ENCODE measurements at places on chromosomes 16 and 17.

GRCh38 chr17:20908313-20909267, 134.2 kb downstream of the USP22 start:
- DNase-seq, result peak; percentile 76

- DNase-seq, result no peak
Observed at GRCh38 chr17:32259586-32259985, 6.0 kb upstream of the RHBDL3 start.

GRCh38 chr17:40015005-40015997, at the start of gene CSF3:
CSF3 (plus strand) TSS chr17:40015440; CDS start chr17:40015475, 35 bp downstream.
- DNase-seq, result no peak

DNA sequence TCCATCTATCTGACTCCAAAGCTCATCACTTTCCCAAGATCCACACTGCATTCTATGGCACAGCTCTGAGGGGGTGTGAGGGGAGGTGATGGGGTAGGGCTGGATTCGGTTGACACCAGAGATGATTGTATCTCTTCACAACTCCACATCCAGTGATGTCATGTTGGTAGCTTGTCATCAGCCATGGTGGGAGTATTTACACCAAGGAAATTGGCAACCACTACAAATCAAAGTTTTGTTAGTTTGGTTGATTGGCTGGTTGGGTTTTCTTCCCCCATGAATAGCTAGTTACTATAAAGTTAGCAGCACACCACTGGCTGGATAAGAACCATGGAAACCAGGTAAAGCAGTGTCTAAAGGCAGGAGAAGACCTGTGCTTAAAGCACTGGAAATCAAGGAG, 15.0 kb downstream of the SLC46A1 start:
- no peak for DNase-seq

DNA sequence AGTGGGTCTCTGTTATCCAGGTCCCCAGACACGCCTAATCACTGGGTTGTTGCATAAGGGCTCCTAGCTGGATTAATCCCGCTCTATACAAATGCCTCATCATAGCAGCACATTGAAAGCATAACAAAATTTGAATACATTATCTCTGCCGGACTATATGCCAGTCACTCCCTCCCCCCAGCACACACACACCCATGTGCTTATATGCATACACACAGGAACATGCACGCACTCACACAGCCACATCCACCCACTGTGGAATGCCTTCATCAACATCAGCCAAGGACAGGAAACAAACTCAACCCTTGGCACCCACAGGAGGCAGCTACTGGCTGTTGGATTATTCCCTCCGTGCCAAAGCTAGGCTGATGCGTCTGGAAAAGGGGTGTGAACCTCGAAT, 3.5 kb upstream of the CDH13 start:
- no peak for DNase-seq

DNA sequence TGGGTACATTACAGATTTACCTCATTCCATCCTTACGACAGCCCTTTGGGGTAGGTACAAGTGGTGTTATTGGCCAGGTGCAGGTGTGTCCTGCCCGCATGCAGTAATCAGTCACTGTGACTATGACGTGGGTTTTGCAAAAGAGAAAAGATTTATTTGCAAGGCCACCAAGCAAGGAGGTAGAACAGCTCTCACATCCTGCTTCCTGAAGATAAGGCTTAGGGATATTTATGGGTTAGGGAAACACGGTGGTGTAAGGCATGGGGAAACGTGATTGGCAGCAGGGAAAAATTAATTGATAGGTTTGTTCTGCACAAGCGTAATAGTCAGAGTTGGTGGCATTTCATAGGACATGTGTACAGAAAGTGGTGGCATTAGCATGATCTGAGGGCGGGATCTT, 214.8 kb downstream of the PARN start:
- no peak for DNase-seq

- DNase-seq, result no peak
Observed at GRCh38 chr17:51595826-51596398, 335.6 kb downstream of the UTP18 start.

- no peak for DNase-seq
Observed at GRCh38 chr17:69142175-69142802, 594 bp upstream of the ABCA6 start.

- DNase-seq, result no peak
Observed at GRCh38 chr16:27483624-27484023, 66.1 kb downstream of the GTF3C1 start.

- no peak for DNase-seq
Observed at GRCh38 chr17:39609416-39610025, 1.8 kb upstream of the NEUROD2 start.

DNA sequence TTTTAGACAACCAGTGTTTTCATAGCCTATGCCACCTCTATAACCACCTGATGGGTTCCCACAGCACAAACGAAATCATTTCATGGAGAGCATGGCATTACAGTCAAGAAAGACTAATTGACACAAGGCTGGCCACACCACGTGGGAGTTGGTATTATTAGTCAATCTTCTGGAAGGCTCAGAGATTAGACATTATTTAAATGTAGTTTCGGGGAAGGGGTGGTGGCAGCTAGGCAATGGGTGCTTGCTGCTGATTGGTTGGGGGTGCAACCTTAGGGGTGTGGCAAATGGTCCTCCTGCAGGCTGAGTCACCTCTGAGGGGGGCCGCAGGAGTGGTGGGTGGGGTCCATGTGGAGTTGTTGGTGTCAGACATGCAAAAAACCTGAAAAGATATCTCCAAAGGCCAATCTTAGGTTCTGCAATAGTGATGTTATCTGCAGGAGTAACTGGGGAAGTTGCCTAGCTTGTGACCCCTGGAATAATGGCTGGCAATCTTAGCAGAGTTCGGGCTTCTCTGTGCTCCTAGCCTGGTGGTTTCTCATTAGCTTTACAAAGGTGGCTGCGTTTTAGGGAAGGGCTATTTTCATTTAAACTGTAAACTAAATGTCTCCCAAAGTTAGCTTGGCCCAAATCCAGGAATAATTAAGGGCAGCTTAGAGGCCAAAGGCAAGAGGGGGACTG, 4.6 kb downstream of the TEN1 start:
- peak; percentile 27 for DNase-seq

- DNase-seq, result no peak
Observed at GRCh38 chr17:3719265-3719664, 4.4 kb upstream of the HASPIN start.

GRCh38 chr17:4920351-4921048, 11.6 kb upstream of the GP1BA start:
- peak; percentile 75 for DNase-seq

DNA sequence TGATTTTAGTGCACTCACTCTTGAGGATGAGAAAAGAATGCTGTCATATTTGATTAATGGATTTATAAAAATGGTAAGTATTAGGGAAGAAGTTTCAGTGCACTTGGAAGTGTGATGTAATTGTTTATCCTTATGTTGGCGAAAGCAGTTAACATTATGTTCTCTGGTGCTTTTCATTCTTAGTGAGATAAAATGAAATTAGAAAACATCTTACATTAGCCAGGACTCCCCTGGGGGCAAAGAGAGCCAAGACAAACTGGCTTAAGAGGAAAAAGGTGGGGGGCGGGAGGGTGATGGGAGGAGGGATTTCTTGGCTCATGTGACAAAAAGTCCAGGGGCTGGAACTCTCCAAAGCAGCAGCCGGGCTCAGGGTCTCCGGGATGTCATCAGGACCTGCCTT, 73.2 kb downstream of the KNOP1 start:
- no peak for DNase-seq

- DNase-seq, result no peak
Observed at GRCh38 chr16:31298340-31298739, 38.6 kb downstream of the ITGAM start.

DNA sequence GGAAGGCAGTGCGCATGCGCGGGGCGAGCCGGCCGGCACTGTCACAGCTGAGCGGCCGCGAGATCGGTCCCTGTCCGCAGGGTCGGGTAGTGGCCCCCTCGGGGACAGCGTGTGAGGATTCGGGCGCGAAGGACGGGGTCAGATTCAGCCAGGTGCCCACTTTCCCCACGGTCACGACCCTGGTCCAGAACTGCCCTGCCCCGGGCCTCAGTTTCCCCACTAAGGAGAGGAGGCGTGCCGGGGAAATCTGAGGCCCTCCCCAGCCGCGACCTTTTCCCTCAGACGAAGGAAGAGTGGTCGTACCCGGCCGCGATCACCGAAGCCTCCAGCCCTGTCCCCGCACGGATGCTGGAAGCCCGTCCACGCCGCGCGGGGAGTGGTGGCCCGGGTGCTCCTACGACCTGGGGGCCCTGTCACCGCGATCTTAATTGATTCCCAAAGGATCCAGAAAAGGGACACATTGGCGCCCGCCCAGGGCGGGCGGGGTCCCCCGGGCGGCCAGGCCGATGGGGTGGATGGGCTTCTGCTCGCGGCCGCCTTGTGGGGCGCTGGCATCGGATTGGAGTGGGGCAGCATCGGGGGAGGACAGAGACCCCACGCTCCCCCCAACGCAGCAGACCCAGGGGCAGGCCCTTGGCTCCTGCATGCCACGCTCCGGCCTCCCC, 57.7 kb downstream of the SRL start:
- no peak for DNase-seq

DNA sequence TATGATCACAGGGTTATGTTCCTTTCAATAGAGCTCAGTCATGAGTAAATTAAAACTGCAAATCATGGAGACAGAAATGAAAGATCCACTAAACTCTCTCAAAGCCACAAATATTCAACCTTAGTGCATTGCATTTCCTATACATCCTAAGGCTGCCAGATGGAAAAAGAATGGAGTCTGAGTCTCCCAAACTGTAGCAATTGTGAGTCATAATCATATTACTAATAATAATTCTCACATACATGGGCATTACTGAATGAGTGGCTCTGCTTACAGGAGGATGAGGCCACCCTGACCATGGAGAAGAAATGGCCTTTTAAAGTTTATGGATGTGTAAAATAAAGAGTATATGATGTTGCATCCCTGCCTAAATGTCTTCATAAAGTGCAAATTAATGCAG, 3.2 kb downstream of the CA10 start:
- no peak for DNase-seq

GRCh38 chr16:87123356-87124001, 193.7 kb downstream of the C16orf95 start:
- no peak for DNase-seq

GRCh38 chr17:57752031-57752905, 7.2 kb upstream of the CCDC182 start:
- DNase-seq, result peak; percentile 88

DNA sequence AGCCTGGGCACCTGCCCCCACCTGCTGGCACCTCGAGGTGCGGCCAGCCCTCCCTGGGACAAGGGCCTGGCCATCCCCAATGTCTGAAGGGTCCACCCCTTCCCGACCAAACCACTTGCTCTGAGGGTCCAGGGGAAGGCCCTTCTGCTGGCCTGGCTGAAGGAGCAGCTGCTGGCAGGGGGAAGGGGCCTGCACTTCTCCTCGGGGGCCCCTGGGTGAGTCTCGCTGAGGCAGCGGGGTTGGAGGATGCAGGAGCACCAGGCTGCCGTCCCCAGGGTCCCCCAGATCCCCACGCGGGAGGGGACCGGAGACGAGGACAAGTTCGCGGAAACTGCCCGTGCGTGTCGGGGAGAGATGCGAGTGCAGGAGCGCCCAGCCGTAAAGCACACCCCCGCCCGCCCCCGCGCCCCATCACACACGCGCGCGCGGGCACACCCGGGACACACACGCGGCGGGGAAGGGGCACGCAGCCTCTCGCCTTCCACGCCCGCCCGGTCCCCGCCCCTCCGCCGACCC, 725 bp upstream of the CACNA1H start:
- no peak for DNase-seq

- no peak for DNase-seq
Observed at GRCh38 chr16:48053418-48053745, 102.4 kb downstream of the ABCC12 start.

GRCh38 chr16:87828071-87828906, 41.0 kb downstream of the SLC7A5 start:
- DNase-seq, result no peak

DNA sequence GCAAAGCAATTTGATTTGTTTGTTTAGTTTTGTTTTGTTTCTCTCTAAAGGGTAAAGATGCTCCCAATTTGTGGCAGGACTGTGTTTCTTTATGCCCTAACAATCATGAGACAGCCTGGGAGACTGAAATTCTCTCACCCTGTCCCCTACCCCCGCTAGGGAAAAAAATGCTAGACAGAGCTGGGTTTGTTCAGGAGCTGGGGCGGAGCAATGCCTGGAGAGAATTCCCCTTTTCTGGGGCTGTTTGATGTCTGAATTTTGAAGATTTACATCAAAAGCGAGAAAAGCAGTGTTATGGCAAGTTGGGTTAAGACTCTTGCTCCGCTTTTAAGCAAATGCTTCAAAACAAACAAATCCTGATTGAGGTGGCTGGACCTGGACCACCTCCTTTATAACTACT, 8.4 kb downstream of the MAF start:
- no peak for DNase-seq

DNA sequence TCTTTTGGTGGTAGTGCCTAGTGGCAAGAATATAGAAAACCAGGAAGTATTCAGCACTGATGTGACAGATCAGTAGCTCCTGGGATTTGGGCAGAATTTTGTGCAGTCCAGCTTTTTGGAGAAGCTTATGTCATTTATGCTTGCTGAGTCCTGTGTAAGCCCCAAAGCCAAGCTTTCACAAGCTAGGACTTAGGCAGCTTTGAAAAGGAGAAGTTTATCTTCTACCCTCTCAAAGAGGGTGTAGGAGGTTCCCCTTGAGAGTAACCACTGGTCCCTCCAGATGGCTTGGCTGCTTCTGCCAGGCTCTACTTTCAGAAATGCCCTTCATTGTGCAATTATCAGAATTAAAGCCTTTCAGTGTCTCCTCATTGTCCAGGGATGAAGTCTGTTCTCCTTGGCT, 78.8 kb downstream of the CES1 start:
- peak; percentile 98 for DNase-seq

- no peak for DNase-seq
Observed at GRCh38 chr16:23896832-23897821, 61.3 kb downstream of the PRKCB start.

DNA sequence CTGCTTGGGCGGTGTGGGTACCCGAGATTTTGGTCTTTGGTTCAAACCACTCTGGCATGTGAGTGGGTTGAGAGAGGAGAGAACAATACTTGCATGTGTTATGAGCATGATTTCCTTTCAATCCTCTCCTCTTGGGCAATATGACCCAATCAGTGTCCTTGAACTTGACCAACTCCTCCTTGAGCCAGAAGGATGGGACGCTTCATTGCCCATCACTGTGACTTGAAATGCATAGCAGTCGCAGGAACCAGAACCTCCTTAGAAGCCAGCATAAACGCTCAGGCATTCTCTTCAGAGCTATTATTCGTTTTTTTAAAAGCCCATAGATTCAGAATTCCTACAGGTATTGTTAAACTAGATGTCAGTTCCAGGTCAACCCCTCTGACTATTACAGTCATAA, 367.4 kb downstream of the HAPSTR1 start:
- no peak for DNase-seq

Data from MV-4-11 (cell line).